ENCODE measurements at places on chromosomes 3 and 15.

DNA sequence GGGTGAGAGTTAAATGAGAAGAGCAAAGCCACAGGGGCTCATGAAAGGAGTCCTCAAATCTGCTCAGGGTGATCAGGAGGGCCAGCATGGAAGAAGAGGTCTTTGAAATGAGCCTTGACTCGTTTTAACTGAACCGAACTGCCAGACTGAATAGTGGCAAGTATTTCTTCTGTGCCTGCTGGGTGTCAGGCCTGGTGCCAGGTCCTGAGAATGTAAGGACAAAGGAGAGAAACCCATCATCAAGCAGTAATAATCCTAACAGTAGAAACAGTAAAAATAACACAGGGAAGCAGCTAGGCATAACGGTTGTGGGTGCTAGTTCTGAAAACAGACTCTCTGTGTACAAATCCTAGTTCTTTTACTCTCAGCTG is 40.4 kb upstream of the SMAD3 start:
- no peak for DNase-seq

DNA sequence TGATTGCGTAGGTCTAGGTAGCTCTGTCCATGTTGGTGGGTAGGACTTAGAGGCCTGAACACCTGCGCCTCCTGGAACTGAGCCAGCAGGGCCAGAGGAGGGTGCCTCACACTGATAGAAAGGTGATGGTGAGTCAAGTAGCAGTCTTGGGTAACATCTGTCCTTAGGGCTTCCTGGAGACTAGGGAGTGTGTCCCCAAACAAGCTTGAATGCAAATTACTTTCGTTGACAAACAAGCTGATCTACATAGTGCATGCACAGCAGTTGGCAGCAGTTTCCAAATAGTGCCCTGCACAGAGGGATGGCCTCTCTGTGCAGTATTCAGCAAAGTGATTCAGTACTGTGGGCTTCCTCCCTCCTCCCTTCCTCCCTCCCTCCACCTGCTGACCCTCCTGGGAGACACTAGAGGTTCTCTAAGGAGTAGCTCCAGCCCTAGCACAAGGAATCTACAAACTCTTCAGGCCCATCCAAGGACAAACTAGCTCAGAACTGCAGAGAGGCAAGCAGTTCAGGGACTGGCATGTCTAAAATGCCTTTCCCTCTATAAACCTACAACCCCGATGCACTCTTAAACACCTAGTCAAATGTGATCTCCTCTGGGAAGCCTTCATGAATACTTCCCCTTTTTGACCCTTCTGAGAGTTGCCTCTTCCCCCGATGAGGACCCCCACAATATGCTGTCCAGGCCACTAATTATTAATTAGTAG is 61.0 kb downstream of the TLE3 start:
- DNase-seq: no peak

GRCh38 chr3:179449636-179450035 is 1.6 kb downstream of the GNB4 start:
- DNase-seq: no peak

DNA sequence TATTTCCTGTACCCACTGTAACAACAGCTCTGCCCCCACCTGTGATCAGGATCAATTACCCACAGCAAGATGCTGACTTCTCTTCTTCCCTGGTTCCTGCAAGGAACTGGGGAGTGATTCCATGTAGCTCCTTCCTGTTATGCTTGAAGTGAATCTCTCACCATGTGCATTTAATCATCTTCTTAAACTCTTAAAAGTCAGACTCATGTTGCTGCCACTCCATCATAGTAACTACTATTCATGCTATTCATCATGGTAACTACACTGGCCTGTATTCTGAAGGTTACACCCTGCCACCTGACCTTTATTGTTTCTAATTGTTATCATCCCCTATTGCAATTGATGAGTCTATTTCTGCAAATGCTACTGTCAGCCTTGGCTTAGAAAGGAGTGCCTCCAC is 89.5 kb downstream of the SUCNR1 start:
- DNase-seq: no peak

- DNase-seq: peak; percentile 8
These were observed 13.2 kb downstream of the AAGAB start for GRCh38 chr15:67241132-67241855.

DNA sequence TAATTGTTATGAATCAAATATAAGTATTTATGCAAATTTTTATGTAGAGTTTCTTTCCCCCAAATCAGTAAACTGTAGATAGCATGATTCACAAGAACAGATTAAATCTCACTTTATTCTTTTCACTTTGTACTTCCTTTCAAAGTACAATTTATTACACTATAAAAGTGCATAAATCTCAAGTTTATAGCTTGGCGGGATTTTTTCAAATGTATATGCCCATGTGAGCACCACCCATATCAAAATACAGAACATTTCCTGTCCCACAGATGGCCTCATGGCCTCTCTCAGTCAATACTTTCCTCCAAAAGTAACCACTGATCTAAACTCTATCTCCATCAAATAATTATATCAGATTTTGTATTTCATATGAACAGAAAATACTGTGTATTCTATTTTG is 196.1 kb upstream of the THRB start:
- no peak for DNase-seq

- DNase-seq: no peak
These were observed 11.5 kb upstream of the GATA2 start for GRCh38 chr3:128504533-128504915.

- peak; percentile 25 for DNase-seq
These were observed 14.2 kb downstream of the NR1D2 start for GRCh38 chr3:23959135-23959900.

GRCh38 chr3:16148783-16149182 is 25.7 kb upstream of the GALNT15 start:
- no peak for DNase-seq

GRCh38 chr3:168049367-168049974 is 46.3 kb downstream of the GOLIM4 start:
- DNase-seq: no peak

GRCh38 chr3:141539431-141540187 is 52.8 kb downstream of the RASA2 start:
- DNase-seq: no peak

- peak; percentile 73 for DNase-seq
These were observed 85.3 kb upstream of the MBNL1 start for GRCh38 chr3:152183473-152183872.

GRCh38 chr3:145815707-145816413 is 345.1 kb downstream of the PLOD2 start:
- peak; percentile 80 for DNase-seq

DNA sequence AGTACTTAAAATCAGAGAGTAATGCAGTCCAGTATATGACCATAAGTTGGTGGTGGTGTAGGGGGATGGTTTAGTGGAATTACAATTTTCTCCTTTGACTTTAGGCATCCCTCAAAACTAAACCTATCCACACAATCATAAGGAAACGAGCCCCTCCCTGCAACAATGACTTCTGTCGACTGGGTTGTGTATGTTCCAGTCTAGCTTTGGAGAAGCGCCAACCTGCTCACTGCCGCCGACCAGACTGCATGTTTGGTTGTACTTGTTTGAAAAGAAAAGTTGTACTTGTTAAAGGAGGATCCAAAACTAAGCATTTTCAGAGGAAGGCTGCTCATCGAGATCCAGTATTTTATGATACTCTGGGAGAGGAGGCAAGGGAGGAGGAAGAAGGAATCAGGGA is 52.8 kb downstream of the MGA start:
- DNase-seq: no peak
